ENCODE measurements at places on chromosomes 5 and 9.
A peak's percentile ranks its signal among the peaks of the same experiment; 100 is the strongest.

DNA sequence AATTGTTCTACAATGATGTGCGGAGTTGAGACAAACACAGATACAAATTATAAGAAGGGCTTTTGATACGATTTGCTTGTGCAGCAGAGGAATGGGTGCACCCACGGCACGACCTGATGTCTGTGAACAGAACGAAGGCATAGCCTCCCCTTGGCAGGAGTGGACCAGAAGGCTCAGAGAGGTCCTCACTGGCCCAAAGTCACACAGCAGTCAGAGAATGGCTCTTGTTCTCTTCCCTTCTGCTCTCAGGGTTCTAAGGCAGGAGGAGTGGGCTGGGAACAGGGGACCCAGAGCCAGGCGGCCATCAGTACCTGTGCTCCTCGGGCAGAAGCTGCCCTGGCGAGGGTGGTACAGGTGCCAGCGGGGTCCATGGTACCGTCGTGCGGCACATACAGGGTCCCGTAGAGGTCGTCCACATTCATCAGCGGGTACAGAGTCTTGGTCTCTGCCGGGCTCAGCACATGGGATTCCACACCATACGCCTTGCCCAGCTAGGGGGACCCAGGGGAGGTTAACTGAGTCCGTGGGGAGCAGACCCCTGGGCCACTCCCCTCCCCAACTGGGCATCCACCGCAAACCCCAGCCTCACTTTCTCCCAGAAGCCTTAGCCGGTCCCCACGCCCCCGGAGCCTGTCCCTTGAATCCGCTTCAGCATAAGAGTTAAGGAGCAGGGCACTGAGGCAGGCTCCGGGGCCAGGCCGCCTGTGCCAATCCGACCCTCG is 7.0 kb downstream of the SARDH start:
- no peak for DNase-seq

GRCh38 chr9:121707477-121708424 is 56.3 kb downstream of the DAB2IP start:
- DNase-seq = no peak

- DNase-seq = no peak
These were observed 89.4 kb upstream of the CNTLN start for GRCh38 chr9:17045381-17045940.

GRCh38 chr9:127918183-127919107 is 1.6 kb upstream of the ST6GALNAC4 start:
- DNase-seq = no peak

DNA sequence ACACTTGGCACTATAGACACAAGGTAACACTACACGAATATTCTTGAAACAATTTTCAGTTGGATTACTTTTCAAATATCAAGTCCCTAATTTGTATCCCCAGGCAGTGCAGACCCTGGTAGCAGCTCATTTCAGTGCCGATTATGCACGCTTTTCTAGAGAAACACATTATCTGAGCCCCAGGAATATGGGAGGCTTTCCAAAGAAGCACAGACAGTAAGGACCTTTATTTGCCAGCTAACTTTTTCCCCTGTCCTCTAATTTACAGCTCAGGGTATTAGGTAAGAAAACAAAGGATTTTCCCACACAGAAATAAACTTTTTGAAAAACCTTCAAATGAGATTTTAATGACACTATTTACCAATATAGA is 852.3 kb upstream of the DMAC1 start:
- DNase-seq = no peak

DNA sequence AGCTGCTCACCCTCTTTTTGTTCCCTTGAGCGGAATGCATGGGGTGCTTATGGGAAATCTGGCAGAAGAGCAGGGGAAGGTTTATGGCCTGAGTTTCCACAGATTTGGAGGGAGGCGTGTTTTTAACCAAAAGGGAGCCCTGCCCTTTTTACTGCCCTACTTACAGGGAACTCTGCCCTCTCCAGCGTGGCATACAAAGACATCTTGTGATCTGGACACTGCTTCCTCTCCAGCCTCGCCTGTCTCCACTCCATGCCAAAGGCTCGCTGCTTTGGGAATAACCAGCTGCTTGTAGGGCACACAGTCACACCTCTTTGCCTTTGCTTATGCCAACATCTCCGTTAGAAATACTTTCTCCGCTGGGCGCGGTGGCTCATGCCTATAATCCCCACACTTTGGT is 314.2 kb downstream of the ARHGAP26 start:
- no peak for DNase-seq

- DNase-seq = no peak
These were observed 153.6 kb downstream of the TSSK1B start for GRCh38 chr5:113281194-113281593.

GRCh38 chr5:14749579-14750101 is 85.1 kb downstream of the OTULIN start:
- no peak for DNase-seq

- no peak for DNase-seq
These were observed 567.2 kb upstream of the MEF2C start for GRCh38 chr5:89450149-89450538.

GRCh38 chr5:44951371-44951770 is 142.6 kb downstream of the MRPS30 start:
- no peak for DNase-seq

DNA sequence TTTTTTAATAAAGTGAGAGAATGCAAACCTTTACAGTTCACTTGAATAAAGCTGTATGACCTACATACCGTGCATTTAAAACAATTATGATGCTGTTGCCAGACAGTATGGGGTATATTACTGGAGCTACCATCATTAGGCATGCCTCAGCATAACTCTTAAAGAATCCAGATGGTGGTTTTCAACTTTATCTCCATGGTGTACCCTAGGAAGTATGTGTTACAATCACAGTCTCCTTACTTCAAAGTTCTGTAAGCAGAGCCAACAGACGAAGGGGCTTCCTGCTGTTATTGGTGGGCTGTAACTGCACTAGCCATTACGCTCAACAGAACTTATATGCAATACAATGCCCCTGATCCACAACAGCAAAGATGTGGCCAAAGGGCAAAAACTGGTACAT is 803.3 kb downstream of the DTWD2 start:
- DNase-seq = no peak

GRCh38 chr5:145629047-145629446 is 206.1 kb downstream of the PRELID2 start:
- no peak for DNase-seq

DNA sequence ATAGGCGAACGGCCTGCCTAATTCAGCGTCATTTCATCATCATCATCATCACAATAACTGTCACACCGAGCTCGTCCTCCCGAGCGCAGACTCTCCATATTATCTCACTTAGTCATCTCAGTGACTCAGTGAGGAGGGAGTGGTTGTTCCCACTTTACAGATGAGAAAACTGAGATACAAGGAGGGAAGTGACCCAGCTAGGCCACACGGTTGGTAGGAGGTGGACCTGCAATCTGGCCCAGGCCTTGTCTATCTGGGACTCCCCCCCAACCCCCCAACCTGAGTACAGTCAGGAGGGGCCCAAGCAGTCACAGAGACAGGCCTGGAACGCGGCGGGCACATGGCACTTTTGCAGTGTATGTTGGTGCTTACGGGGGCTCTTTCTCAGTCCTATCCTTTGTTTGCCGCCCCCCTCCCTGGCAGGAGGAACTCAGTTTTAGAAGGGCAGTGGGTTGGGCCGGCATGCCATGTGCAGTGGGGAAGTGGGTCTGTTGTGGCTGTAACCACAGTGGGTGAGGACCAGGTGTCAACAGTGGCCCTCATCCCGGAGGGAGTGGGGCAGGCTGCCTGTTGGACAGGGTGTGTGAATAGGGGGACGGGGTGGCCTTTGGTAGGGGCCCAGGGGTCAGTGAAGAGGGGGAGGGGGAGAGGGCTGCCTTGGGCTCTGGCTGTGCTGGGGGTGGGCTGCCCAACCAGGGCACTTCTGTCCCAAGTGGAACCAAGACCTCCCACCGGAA is 1.7 kb upstream of the RXRA start:
- DNase-seq = no peak

DNA sequence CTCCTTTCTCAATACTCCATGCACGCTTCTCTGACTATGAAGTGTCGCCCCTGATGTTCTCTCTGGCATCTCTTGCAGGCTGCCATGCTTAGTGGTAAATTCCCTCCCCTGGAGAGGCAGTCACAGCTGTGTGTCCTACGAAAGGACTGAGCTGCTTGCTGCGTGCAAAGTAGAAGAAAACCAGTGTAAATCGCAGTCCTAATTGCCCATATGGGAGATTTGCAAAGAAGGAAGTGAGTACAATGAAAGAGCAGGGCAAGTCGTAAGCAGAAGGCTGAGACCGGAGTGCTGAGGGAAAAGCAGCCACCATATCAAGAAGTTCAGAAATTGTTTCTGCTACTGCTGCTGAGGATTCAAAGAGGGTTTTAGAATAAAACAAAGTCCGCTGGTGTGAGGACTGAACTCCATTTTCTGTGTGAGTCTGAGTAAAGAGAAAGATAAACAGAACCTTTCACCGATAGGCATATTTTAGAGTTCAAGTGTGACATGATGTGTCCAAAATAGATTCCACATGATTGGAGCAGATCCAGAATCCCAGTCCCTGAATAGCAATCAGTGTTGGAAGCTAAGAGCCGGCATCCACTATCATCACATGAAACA is 507.8 kb upstream of the MPDZ start:
- no peak for DNase-seq

DNA sequence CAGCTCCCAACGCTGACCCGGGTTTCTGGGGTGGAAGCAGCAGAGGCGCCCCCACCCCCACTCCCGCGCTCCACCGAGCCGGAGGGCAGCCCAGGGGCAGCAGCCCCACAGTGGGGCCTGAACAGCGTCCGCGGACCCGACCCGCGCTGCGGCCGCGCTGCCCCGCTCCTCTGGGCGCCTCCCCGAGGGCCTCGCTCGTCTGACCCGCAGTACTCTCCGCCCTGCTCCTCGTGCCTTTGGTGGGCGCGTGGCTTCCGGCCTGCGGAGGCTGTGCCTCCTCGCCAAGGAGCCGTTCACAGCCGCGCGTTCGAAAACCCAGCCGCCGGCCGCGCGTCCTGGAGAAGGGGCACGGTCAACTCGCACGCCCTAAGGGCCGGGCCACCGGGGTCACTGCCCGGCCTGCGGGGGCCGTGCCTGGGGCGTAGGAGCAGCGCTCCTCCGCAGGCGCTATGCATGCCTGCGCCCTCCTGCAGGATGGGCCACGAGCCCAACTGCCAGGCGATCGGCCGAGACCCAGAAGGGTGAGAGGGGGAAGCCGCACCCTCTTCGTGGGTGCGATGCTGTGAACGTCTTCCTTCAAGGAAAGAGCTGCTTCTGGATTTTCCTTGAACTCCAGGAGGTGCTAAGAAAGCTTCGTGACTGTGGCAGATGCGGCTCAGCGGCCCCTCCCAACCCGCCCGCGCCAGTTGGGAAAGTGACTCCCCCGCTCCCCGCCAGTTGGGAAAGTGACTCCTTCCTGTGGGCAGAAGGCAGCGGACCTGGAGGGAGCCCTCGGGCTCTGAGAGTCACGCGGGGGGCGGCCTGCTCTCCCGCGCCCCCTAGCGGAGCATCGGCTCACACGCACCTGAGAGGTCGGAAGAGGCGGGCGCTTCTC is 82.7 kb downstream of the HSD17B3 start:
- no peak for DNase-seq

- DNase-seq = peak; percentile 11
These were observed 43.2 kb upstream of the IER5L start for GRCh38 chr9:129221233-129221632.

- DNase-seq = no peak
These were observed 7.0 kb downstream of the SH3GLB2 start for GRCh38 chr9:129021091-129021490.

- no peak for DNase-seq
These were observed 205.4 kb downstream of the SPATA31A6 start for GRCh38 chr9:42388846-42389245.

DNA sequence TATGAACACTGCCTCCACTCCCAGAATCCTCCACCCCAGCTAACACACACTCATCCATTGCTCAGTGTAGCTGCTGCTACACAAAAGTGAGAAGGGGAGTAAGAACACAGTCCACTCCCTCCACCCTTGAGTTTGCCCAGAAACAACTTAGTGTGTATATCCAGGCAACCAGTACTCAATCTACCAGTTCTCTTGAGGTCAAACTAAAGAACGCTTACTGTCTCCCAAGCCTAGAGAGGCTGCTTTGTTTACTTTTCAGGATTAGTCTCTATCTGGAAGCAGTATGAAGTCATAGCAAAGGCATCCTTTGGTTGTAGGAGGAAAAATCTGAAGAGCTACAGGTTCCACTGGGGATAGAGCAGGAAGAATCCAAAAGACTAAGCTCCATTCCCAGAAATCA is 296.3 kb downstream of the KCNN2 start:
- no peak for DNase-seq

DNA sequence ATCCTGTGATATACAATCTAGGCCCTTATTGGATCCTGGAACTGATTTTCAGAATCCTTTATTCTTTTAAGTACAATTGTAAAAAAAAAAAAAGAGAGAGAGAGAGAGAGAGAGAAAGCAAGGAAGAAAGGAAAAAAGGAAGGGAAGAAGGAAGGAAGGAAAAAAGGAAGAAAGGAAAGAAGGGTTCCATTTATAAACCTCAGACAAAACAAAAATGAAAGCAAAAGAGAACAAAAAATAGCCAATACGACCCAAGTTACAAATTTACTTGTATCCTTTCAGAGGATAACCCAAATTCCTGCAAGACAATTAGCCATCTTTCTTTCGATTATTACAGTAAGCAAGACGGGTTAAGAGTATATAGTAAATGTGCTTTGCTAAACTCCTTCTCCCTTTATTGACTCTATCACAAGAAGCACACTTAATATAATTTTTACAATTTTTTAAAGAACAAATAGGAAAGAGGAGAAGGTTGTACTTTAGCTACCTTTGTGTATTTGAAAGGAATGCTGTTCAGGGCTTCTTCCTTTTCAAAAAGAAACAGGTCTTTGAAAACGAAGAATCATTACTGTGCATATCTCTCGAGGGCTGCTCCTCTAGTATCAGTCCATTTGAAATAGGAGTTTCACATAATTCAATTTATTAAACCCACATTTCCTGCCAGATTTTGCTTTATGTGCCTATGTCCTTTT is 543.3 kb downstream of the RAB3C start:
- DNase-seq = no peak
